Activated naive CD4-positive, alpha-beta T cell treated with anti-CD3 and anti-CD28 coated beads, Interleukin-2, amount 10 ng/mL, durations not matched to agents 5 hours and 36 hours (primary cell): ENCODE measurements at places on chromosomes 5 and 9. TPM values are rescaled to one million over a fixed set of nuclear protein-coding genes. Genes with fewer than 3 reads are reported as not detected.

PGGT1B gene
- total RNA-seq: 41.0 TPM

PCDHA1 gene
- not detected for total RNA-seq

RALGDS gene
- total RNA-seq: 83.8 TPM

ADAMTS13 gene
- total RNA-seq: 1.7 TPM

PNPLA7 gene
- total RNA-seq: 7.0 TPM

MELK gene
- total RNA-seq: 39.5 TPM

CTSV gene
- total RNA-seq: 0.67 TPM

ZFAND5 gene
- total RNA-seq: 71.4 TPM

CDK5RAP2 gene
- 83.7 TPM for total RNA-seq

FAM200C gene
- total RNA-seq: 0.55 TPM

HCN1 gene
- not detected for total RNA-seq

OR1L1 gene
- not detected for total RNA-seq

CDKN2A gene
- total RNA-seq: 35.1 TPM

NR4A3 gene
- 0.48 TPM for total RNA-seq

JMY gene
- total RNA-seq: 6.5 TPM

MYOZ3 gene
- 0.20 TPM for total RNA-seq

GABRA6 gene
- not detected for total RNA-seq

C1QTNF2 gene
- not detected for total RNA-seq

RAB3C gene
- not detected for total RNA-seq

SLC36A3 gene
- total RNA-seq: not detected

PCDHGA2 gene
- total RNA-seq: not detected

SKP2 gene
- 30.5 TPM for total RNA-seq

PALM2AKAP2 gene
- total RNA-seq: not detected

OMD gene
- not detected for total RNA-seq

MARCHF6 gene
- total RNA-seq: 106 TPM

BAG1 gene
- total RNA-seq: 70.2 TPM

LRRC70 gene
- total RNA-seq: 0.88 TPM

TAS2R1 gene
- not detected for total RNA-seq

DAB2 gene
- not detected for total RNA-seq

SH3RF2 gene
- not detected for total RNA-seq

CNTNAP3 gene
- not detected for total RNA-seq

FOXD4 gene
- total RNA-seq: not detected

WHRN gene
- 1.2 TPM for total RNA-seq

PHF24 gene
- total RNA-seq: not detected

FREM1 gene
- not detected for total RNA-seq

UNC13B gene
- total RNA-seq: 0.45 TPM

DRD1 gene
- total RNA-seq: not detected
